ENCODE measurements at places on chromosomes 1 and 21.

- DNase-seq = no peak
These were observed 21.1 kb downstream of the NCF2 start for GRCh38 chr1:183569141-183569540.

DNA sequence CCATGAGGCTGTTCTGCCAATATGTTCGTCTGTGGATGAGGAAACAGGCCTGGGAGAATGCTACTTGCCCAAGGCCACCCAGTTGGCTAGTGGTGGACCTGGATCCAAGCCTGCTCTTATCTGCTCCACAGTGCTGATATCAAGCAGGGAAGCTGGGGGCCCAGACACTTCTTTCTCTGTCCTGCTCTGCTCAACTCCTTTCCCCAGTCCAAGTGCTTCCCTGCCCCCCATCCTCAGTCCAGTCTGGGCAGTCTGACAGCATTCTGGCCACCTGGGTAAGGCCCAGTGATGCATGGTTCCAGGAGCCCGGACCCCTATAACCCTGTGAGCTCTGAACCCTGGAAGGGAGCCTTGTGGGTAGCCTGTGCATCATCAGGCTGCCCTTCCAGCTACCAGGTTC, 4.2 kb upstream of the PAQR7 start:
- no peak for DNase-seq

DNA sequence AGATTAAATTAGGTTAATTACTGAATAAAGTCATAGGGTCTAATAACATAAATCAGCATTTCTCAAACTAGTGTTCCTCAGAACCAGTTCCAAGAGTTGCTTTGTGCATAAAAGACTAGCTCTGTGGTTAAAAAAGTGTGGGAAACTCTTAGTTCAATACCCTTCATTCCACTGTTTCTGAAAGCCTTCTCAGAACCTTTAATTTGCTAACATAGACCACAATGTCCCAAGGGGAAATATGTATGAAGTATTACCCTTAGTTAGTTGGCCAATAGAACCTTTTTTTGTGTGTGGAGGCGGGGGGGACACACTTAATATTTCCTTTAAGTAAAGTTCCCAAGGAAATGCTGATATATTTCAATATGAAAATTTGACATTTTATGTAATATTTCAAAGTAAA, 20.4 kb downstream of the ODF2L start:
- DNase-seq = no peak

DNA sequence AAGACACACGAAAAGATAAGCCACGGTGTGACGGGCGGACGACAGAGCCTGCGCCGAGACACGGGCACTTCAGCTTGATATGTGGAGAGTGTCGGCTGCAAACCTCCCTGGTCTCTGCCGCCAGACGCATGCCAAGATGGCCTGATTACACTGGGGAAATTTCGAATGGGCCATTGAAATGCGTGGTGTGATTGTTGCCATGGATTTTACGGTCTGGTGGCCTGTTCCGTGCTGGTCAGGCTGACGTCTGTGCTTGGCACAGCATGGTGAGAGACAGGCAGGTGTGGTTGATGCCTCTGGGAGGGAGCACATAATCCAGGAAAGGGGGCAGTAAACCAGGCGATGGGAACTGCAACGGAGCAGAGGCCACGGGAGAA, 105.6 kb upstream of the TMPRSS2 start:
- no peak for DNase-seq

GRCh38 chr1:243496187-243496646, 240.4 kb downstream of the SDCCAG8 start:
- DNase-seq = no peak

GRCh38 chr1:226988334-226988666, 48.2 kb downstream of the COQ8A start:
- no peak for DNase-seq

DNA sequence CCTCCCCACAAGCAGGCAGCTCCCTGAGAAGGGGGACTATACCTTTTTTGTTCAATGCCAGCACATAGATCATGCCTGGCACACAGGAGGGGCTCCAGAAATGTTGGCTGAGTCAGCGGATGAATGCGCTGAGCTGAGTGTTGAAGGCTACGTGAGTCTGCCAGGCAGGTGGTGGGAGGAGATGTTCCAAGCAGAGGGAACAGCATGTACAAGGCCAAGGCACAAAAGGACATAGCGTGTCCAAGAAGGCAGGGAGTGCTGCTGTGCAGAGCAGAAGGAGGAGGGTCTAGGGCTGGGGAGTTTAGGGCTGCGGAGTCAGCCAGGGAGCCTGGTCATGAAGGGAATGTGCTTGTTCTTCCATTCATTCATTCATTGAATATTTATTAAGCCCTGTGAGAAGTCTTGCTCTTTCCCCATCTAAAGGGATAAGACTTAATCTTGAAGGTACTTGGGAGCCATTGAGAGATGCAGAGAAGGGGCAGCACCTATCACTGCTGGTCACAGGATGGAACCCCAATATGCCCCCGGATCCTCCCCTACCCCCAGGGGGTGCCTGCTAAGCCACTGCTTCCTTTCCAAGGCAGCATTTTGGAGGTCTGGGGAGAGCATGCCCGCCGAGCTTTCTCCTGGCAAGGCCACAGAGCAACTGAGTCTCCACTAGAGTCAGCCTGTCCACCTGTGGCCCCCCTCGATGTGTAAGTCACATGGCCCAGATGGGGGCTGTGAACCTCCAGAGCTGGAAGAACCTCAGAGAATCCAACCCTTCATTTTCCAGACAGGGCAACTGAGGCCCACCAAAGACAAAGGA, 31.2 kb upstream of the LAPTM5 start:
- no peak for DNase-seq

DNA sequence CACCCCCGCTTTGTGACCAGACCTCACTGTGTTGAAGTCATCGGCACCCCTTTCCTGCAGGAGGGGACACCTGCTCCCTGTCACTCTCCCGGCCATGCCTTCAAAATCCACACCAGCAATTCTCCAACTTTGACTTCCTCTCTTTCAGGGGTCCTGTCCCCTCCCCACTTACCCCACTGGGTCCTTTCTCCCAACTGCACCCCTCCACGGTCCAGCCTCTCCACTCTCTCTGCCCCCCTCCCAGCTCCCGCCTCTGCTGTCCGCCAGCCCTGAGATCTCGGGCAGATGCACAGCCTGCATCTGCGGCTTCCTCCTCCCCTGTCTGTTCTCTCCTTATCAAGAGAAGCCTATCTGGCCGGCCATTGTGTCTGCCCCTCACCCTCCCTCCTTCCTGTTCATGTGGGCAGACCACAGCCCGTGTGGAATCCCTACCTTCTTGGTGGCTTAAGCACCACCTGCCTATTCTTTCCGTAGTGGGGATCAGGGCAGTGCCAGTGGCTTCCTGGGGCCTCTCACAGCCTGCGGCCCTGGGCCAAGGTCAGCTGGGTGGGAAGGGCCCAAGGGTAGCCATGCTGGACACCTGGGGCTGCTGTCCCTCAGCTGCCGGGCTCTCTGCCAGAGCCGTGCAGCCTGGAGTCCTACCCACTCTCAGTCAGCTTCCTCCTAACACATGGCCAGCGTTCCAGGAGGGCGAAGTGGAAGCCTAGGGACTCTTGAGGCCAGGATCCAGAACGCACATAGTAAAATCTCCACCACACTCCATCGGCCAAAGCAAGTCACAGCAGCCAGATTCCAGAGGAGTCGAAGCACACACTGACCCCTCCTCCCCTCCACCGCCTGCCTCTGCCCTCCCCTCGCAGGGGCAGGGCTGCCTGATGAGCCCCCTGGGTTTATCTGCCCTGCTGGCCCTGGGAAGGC, 5.1 kb upstream of the HES4 start:
- DNase-seq = no peak

GRCh38 chr1:240732390-240732789, 120.4 kb upstream of the GREM2 start:
- peak; percentile 35 for DNase-seq

GRCh38 chr21:29077651-29078090, 4.2 kb upstream of the CCT8 start:
- no peak for DNase-seq

DNA sequence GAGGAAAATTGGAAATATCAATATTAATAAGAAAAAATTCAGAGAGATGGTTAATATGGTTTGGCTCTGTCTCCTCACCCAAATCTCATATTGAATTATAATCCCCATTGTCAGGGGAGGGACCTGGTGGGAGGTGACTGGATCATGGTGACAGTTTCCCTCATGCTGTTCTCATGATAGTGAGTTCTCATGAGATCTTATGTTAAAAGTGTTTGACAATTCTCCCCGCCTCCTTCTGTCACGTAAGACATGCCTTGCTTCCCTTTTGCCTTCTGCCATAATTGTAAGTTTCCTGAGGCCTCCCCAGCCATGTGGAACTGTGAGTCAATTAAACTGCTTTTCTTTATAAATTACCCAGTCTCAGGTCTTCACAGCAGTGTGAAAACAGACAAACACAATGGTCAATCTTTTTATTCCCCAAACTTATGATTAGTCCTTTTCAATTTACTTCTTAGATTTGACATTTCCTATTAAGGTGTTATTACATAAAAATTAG, 11.0 kb downstream of the EGLN1 start:
- no peak for DNase-seq

GRCh38 chr1:168767894-168768584, 39.0 kb upstream of the DPT start:
- no peak for DNase-seq

GRCh38 chr1:31189696-31190674, 49.7 kb downstream of the NKAIN1 start:
- DNase-seq = no peak

DNA sequence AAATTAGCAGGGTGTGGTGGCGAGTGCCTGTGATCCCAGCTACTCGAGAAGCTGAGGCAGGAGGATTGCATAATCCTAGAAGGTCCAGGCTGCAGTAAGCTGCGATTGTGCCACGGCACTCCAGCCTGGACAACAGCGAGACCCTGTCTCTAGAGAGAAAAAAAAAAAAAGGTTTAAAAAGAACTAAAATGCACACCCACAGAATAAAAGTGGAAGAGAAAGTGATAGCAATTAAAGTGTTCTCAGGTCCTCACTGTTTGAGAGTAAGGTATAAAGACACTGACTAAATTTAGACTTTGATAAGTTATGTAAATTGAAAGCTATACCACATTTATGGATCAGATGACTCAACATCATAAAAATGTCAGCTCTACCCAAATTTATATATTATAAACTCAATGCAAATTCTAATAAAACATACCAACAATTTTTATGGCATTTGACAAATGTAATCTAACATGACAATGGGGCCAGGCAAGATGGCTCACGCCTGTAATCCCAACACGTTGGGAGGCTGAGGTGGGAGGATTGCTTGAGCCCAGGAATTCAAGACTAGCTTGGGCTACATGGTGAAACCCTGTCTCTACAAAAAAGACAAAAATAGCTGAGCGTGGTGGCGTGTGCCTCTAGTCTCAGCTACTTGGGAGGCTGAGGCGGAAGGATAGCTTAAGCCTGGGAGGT, 11.8 kb downstream of the ZBTB17 start:
- no peak for DNase-seq
